ENCODE measurements at places on chromosomes 13 and 19.
A peak's percentile ranks its signal among the peaks of the same experiment; 100 is the strongest.

DNA sequence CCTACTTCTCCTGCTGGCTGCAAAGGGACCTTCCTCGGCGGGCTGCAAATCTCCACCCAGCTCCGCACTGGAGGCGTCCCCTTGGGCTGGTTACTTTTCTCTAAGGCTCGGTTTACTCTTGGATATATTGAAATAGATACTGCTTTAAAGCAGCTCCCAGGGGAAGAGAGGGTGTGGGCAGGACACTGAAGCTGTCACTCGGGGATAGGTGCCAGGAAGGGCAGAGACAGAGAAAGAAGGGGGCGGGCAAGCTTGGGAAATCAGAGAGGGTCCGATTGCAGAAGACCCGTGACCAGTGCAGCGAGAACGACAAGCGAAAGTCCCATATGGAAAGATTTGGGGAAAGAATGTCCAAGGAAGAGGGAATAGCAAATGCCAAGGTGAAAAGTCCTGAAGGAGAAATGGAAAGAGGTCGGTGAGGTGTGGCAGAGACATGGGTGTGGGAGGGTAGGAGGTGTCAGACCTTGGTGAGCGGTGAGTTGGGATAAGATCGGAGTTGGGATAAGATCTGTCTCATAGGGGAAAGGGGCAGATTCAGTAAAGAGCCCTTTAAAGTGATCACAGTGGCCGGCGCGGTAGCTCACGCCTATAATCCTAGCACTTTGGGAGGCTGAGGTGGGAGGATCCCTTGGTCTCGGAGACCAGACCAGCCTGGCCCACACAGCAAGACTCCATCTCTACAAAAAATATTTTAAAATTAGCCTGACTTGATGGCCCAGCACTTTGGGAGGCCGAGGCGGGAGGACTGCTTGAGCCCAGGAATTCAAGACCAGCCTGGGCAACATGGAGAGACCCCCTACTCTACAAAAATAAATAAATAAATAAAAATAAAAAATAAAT, 618 bp downstream of the THSD8 start:
- peak; percentile 33 for DNase-seq

- no peak for DNase-seq
Observed at GRCh38 chr13:51475727-51476501, 23.1 kb upstream of the INTS6 start.

- no peak for DNase-seq
Observed at GRCh38 chr19:30686176-30686820, 314.1 kb downstream of the ZNF536 start.

DNA sequence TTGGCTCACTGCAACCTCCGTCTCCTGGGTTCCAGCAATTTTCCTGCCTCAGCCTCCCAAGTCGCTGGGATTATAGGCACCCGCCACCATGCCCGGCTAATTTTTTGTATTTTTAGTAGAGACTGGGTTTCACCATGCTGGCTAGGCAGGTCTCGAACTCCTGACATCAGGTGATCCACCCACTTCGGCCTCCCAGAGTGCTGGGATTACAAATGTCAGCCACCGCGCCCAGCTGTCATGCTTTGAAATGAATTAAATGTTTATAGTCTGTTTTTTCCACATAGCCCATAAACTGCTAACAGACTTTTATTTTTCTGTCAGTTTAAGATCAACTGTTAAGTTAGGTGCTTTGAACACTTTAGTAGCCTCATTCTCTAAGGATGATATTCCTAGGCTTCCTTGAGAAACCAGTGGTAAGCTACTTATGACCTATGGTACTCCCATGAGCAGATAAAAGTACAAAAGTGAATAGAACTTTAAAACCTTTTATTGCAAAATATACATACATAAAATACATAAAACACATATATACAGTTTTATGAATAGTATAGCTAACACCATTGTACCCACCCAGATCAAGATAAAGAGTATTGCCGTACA, 13.6 kb downstream of the TPP2 start:
- no peak for DNase-seq

All from left cardiac atrium (tissue), 4 donors.